ENCODE measurements at places on chromosomes 5 and 9.

GRCh38 chr5:129963359-129963758, 59.1 kb downstream of the CHSY3 start:
- DNase-seq = no peak

DNA sequence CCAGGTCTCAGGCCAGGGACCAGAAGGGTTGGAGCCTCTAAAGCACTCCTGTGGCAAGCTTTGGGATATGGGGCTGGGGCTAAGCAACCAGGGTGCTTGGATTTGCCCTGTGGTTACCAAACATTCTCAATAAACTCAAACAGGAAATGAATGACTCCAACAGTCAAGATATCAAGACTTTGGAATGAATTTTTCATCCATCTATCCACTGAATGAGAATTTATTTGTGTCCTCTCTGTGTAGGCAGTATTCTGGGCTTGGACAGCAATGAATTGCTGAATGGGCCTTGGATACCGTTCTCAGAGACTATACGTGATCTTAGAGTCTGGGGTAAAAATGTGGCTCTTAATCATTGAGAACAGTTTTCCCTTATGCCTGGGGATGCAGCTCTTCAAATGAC, 212.5 kb downstream of the DAB2IP start:
- no peak for DNase-seq

- no peak for DNase-seq
These were observed 56.1 kb downstream of the MEF2C start for GRCh38 chr5:88826646-88827585.

DNA sequence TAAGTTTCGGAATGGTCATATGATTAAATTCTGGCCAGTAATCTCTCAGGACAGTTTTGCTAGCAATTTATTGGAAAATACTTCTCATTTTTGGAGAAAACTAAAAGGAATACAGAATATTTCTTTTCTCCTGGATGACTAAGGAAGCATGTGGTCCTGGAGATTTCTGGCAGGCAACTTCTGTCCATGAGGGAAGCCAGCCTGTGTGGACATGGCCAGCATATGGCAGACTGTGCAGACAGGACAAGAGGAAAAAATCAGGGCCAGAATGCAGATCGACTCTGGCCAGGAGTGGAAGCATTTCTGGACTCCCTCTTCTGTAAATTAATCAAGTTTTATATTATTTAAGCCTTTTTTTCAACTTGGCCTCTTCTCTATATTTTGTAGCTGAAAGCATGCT, 100.4 kb upstream of the CDH18 start:
- no peak for DNase-seq

DNA sequence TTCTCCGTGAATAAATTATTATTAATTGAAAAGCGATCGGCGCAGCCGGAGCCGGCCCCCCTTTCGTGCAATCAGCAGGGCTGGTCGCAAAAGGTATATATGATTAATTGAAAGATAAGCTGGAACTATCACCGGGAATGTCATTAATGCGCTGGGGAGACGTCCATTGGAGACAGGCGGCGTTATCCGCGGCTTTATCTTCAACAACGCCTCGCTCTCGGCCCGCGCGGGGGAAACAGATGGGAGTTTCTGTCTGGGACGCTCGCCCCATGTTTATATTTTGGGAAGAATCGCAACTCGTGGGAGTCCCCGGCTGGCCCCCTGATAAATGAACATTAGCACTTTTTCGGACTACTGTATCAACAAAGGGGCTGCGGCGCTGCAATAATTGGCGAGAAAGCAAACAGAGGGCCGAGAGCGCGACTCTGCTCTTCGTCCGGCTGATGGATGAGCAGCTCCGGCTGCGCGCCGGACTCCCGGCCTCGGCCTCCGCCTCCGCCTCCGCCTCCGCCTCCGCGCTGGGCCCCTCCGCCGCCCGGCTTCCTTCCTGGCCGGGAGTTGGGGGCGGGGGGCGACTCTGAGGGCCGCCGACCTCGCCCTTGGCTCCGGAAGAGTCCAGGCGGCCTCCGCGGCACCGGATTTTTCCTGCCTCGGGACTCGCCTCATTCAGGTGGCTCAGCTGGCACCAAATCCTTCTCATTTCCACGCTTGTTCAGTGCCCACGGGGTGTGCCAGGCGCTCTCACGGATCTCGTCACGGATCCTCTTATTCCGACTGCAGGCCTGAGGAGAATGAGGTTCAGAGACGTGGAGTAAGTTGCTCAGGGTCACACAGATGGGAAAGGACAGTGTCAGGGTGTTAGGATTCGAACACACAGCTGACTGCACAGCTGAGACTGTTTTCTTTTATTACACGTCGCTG, 3.6 kb upstream of the NKX2-5 start:
- no peak for DNase-seq

GRCh38 chr5:66892716-66893115, 296.5 kb downstream of the MAST4 start:
- no peak for DNase-seq

GRCh38 chr5:124783794-124784193, 37.4 kb upstream of the ZNF608 start:
- DNase-seq = no peak

DNA sequence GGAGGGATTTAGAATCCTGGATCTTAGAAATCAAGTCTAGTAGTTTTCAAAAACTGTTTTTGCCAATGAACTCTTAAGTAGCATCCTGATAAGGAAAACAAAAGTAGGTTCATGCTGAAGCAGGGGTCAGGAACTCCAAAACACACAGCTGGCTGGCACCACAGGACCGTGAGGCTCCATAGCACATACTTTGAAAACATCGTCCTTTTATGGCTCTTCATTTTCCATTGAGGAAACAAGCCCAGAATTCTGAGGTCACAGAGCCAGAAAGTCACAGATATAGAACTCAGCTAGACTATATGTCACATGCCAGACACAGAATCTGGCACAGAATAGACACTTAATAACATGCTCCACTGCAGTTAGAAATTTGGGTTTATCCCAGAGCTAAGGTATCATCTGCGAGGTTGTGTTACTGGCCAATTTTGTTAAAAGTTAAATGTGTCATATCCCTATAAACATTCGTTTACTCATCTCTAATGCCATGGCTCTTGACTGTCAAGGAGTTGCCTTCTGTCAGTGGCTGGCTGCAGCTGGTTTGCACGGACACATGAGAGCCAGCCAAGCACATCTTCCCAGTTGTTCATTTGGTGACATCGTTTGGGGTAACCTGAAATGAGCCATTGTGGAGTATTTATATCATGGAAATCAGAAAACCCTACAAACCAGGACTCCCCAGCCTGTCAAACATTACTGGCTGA, 58.8 kb downstream of the FAM78A start:
- DNase-seq = no peak

- DNase-seq = no peak
These were observed 293.4 kb upstream of the MSX2 start for GRCh38 chr5:174430940-174431339.

DNA sequence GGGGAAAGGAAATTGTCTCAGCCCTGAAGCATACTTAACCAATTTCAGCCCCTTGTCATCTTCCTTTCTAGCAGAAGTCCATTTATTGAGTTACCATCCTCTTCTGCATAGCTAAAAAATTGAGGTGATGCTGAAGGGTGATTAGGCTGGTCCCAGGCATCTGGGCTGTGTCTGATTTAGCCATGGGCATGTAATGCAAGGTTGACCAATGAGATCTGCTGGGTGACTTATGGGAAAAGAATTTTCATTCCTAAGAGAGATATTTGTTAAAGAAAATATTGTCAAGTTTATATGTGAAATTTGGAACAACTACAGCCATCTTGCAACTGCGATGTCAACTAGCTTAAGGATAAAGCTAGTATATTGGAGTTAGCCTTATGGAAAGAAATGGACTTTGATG, 5.1 kb downstream of the ITGA2 start:
- DNase-seq = no peak

GRCh38 chr9:34413231-34413852, 36.6 kb upstream of the MYORG start:
- DNase-seq = no peak

DNA sequence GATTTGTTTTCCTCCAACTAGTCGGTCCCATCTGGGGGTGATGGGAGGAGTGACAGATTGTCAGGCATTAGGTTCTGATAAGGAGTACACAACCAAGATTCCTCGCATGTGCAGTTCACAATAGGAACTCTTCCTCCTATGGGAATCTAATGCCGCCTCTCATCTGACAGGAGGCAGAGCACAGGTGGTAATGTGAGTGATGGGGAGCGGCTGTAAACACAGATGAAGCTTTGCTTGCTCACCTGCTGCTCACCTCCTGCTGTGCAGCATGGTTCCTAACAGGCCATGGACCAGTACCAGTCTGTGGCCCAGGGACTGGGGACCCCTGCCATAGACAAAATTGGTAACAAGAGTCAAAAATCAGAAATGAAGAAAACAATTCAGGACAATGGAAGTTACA, 173.3 kb upstream of the HMHB1 start:
- DNase-seq = no peak

DNA sequence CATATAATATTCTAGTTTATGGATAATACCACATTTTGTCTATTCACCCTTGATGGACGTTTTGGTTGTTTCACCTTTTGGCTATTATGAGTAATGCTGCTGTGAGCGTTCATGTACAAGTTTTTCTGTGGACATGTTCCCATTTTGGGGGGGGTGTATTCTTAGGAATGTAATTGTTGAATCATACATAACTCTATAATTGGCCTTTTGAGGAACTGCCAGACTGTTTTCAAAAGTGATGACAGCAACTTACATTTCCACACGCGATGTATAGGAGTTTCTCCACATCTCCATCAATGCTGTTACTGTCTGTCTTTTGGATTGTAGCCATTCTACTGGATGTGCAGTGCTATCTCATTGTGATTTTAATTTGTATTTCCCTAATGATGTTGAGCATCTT, 69.8 kb downstream of the SLC46A2 start:
- no peak for DNase-seq

GRCh38 chr9:22052376-22052945, 43.4 kb upstream of the CDKN2B start:
- DNase-seq = no peak

- DNase-seq = no peak
These were observed 1171.6 kb upstream of the CDH18 start for GRCh38 chr5:21159510-21160059.

DNA sequence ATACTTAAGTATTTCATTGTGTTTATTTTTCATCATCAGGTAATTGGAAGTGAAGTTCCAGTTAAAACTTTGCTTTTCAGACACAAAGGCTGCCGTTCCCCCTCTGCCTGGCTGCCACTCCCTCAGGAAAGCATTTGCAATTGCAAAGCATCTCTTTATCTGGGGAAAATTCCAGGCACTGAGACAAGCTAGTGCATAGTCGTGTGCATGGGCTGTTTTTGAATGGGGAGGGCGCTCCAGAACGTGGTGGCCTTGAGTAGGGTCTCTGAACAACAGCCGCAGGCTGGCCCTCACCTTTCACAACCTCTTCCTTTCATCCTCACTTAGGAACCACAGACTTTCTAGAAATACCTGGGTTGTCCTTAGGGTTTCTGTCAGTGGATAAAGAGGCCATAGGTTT, 285.1 kb upstream of the ADAMTS16 start:
- DNase-seq = no peak

GRCh38 chr5:41793141-41793770, 77.0 kb downstream of the OXCT1 start:
- no peak for DNase-seq

DNA sequence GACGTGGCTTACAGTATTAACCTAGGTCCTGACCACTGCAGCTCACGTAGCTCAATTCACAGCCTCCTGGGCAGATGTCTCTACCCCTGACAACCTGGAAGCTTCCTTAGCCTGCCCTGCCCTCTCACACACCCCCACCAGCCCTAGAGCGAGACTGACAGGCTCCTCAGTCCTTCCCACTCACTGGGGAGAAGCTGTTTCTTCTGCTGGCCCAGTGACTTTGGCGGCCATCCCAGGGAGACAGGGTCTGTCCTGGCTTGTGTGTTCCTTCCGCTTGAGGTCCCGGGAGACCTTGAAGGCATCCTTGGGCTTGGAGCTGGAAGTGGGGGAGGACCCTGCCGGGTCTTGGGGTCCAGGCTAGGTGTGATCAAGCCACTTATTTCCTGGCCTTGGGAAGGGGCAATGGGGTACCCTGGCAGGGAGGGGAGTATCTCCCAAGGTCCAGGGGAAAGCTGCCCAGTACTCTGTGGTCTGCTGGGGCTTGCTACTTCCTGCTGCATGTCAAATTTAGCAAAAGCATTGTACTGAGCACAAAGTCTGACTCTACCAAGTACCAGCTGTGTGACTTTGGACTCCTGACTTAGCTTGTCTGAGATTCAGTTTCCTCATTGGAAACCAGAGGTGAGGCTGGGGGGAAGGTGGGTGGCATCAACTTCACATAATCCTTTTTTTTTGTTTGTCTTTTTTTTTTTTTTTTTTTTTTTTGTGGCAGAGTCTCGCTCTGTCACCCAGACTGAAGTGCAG, 1.9 kb downstream of the MIGA2 start:
- DNase-seq = peak; percentile 80

GRCh38 chr5:97194366-97194765, 11.3 kb upstream of the RIOK2 start:
- no peak for DNase-seq

DNA sequence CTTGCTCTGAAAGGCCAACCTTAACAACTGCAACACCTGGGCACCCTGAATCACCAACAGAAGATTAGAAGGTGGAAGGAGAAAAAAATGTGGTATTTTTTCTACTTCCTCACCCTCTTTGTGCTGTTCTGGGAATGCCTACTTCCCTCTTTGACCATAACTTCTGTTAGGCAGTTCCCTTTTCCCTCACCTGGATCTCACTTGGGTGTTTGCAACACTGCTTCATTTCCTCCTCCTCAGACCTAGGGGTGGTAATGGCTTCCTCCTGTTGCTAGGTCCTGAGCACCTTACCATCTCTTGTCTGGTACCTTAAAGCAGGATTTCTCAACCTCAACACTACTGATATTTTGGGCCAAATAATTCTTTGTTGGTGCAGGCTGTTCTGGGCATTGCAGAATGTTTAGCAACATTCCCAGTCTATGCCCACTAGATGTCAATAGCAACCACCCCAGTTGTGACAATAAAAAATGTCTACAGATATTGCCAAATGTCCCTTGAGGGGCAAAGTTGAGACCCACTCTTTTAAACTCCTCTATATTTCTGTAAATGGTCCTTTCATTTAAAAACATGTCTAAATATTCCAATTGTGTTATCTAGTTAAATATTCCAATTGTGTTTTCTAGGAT, 300.0 kb upstream of the VLDLR start:
- no peak for DNase-seq

- DNase-seq = no peak
These were observed 1068.7 kb downstream of the CDH12 start for GRCh38 chr5:21784487-21784886.

DNA sequence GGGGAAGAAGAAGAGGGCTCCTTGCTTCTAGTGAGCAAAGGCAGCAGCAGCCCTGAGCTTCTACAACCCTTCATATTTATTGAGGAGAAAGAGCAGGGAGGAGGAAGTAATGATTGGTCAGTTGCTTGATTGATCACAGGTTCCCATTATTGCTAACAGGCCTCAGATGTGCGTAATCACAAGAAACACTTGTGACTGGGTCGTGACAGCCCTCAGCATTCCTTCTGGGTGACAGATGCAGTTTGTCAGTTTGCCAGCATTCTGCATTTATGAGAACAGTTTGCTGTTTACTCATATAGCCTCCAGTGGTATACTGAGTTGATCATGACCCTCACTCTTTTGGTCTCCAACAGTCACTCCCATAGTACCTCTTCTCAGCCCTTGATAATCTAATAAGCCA, 111.5 kb upstream of the TNC start:
- no peak for DNase-seq

Measured in Right ventricle myocardium inferior (tissue), 1 donor.